AG04450 (cell line): ENCODE measurements at places on chromosomes 2 and 18. TPM values are rescaled to one million over a fixed set of nuclear protein-coding genes. Genes with fewer than 3 reads are reported as not detected.

GRCh38 chr2:26745609-26746327 lies 18.3 kb upstream of the SLC35F6 start:
- peak; percentile 56 for DNase-seq

GRCh38 chr2:163878718-163879117 lies 142.9 kb upstream of the FIGN start:
- DNase-seq, result peak; percentile 1

GRCh38 chr2:156005999-156006712 lies 326.4 kb downstream of the NR4A2 start:
- no peak for DNase-seq

DNA sequence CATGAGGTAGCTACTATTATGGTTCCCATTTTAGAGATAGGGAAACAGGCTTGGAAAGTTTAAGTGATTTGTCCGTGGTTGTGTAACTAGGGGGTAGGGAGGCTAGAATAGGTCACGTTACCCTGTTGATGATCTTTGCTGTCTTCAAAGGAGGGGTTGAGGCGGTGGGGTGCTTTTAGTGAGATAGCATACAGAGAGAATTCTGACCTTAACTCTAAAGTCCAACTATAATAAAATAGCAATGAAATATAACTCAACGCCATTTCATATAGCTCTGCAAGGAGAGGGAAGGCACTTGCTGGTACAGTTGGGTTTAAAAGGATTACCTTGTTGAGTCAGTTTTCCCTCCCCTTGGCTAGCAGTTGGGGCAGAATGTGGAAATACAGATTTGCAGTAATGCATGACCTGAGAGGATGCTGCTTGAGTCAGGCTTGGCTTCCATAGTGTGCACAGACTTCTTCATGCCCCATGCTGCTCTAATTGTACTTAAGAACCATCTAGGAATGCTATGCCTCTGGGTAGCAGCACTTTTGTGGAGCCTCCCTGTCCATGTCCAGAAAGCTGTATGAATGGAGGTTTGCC lies 143.9 kb downstream of the LTBP1 start:
- DNase-seq, result no peak

The AOX1 gene
- 5.6 and 7.9 TPM in 2 replicates for polyA plus RNA-seq

The AUP1 gene
- 51.9 and 64.4 TPM in 2 replicates for polyA plus RNA-seq
